ENCODE measurements at places on chromosomes 3 and 15.

DNA sequence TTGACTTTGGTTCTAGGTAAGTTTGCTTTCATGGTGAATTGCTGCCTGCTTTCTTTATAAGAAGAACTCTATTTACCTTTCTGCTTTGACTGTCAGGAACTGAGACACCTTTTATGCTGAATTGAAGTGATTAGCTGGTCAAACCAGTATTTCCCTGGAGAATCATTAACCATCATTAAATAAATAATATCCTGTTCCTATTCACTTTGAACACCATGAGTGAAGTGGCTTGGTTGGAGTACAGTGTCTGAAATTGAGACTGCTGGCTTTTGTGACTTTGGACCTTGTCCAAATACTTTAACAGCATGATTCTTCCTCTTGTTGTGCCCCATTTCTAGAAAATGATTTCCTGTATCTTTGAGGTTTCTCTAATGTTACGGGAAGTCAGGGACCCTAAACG, 5.6 kb upstream of the TMEM62 start:
- DNase-seq, result no peak

GRCh38 chr3:186605561-186606545, 7.0 kb upstream of the AHSG start:
- DNase-seq, result no peak

DNA sequence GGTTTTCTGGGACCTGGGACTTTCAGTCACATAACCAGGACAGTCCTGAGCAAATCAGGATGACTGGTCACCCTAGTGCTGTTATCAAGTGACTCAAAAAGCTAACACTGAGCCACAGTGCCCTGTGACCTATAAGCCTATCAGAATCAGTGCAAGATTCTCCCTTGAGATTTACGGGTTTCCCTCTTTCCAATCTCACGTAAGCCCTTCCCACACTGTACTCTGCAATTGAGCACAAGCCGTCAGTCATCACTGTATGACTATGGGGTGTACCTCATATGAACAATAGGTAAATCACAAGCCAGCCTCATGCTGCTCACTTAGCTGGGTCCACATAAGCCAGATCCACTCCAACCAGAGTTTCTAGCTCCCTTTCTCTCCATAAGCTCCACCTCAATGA, 21.0 kb upstream of the CLDN18 start:
- no peak for DNase-seq

- DNase-seq, result peak; percentile 28
Observed at GRCh38 chr3:127671523-127672428, 976 bp upstream of the ABTB1 start.

GRCh38 chr3:114314282-114314681, 20.5 kb downstream of the TIGIT start:
- DNase-seq, result no peak

GRCh38 chr15:93033434-93034045, 55.5 kb downstream of the RGMA start:
- DNase-seq, result no peak

DNA sequence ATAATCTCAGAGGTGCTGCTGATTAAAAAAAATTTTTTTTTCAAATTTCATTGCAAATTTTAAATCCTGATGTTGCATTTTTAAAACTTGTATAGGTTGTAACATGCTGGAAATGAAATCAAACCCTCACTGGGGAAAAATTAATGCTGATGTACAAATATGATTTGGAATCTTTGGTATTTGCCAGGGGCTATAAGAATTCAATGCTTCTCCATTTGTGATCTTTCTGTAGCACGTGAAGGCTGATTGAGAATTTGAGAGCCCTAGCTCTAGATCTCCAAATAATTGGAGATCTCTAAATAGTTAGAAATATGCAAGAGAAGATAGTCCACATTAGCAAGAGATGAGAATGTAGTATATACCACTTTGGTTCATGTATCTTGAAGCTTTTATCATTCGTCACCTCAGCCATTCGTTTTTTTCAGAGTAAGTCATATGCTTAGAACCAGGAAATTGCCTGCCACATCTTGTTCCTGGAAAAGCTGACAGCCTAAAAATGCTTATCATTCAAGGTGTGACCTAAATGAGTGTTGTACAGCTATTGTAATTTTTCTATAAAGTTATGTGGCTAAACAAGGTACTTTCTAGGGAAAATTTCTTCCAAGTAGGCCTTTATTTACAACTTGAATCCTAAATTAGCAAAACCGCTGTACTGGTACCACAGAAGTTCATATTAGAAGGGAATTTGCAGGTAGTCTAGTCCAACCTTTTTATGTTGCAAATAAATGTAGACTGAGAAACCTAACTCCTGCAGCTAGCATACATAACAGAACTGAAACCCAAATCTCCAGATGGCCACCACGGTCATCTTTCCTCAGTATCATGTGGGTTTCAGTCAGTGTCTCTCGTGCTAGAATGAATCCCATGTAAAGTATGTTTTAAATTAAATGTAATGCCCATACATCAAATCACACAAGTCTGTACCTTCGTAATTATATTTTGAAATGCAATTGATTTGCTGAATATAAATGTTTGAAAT, 48.5 kb downstream of the FNDC3B start:
- DNase-seq, result no peak

DNA sequence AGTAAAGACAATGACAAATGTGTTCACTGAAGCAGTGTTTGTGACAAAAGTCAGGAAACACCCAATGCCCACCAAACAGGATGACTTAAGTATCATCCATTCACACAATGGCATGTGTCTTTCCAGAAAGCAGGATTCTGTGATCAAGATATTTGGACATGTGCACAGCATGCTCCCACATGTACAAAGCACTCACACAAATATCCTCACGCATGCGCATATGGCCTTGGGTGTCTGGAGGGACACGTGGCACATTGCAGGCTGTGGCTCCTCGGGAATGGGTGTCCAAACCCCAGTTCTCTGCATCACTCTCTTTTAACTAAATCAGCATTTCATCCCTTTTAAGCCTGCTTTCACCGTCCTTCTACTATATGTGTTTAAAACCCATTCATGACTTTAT, 130.5 kb downstream of the KLF13 start:
- no peak for DNase-seq

DNA sequence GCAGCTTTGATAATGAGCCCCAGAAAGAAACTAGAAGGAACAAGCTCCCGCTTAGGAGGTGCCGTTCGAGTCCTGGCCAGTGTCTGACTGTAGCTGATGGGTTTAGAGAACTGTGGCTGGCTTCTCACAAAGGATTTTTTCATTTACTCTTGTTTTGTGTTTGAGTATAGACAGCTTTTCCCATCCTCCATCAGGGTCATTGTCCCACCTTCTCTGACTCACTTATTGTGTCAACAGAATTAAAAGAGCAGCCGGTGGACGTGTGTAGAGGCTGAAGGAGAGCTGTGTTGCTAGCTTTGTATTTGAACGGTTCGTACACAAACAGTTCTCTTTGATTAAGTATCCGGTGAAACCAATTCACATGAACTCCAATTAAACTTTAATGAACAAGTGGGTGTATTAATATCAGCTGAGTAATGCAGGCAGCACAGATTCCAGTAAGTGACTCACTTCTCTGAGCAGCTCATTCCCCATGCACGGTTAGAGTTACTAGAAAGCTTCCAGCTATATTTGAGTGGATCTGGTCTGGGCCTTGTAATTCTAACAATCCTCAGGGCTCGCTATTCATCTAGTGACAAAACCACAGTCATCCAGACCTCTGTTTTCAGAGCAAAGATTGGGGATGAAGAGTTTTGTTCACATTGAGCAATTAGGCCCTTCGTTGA, 141.0 kb downstream of the LPP start:
- no peak for DNase-seq

GRCh38 chr3:10506696-10507095, 1.3 kb upstream of the ATP2B2 start:
- DNase-seq, result no peak

DNA sequence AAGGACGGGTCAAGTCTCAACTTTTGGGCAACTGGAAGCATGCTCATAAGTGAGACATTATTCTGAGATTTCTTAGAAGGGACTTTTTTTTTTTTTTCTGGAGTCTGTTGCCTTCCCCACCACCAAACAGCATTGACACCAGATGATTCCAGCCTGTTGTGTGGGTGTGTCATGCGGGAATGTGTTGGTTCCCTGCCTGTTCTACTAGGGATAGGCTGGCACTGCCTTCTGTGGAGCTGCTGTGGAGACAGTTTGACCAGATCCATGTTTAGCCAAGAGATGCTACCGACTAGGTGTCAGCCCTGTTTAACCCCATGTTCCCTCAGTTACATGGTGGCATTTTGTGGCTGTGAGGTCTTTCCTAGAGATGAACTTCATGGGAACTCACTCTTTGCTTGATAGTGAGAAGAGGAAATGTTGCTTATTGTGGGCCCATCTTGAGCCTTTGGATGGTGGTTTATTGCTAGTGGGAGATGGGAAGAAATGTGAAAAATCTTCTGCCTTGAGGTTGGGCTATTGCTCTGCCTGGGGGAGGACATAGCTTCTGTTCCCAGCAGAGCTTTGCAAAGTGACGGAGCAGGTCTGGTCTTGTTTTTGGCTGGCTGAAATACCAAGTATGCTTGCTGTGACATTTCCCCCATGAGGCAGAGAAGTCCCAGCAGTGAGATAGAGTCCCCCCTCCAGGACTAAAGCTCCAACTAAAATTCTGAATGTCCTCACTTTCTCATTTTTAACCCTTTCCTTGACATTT, 31.3 kb downstream of the TRAK1 start:
- no peak for DNase-seq

GRCh38 chr3:71709908-71710511, 15.2 kb downstream of the EIF4E3 start:
- no peak for DNase-seq

- DNase-seq, result no peak
Observed at GRCh38 chr15:84702961-84703482, 12.9 kb downstream of the SEC11A start.

DNA sequence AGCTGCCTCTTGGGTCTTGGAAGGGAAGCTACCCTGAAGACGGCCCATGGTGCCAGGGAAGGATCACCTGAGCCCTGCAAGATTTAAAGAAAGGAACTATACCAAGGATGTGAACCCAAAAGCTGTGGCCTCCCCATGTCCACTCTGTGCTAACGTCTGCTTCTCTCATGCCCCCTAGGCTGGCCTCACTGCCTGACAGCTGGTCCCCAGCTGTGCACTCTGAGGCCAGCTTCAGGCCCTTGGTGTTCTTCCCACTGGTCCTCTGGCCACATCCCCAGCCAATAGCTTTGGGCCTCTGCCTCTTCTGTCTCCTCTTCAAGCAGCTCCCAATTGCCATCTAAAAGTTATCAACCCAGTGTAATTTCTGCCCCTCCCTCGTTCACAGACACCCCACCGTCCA, 5.2 kb upstream of the LRRK1 start:
- no peak for DNase-seq

- DNase-seq, result no peak
Observed at GRCh38 chr15:31149088-31149505, 47.6 kb upstream of the TRPM1 start.

DNA sequence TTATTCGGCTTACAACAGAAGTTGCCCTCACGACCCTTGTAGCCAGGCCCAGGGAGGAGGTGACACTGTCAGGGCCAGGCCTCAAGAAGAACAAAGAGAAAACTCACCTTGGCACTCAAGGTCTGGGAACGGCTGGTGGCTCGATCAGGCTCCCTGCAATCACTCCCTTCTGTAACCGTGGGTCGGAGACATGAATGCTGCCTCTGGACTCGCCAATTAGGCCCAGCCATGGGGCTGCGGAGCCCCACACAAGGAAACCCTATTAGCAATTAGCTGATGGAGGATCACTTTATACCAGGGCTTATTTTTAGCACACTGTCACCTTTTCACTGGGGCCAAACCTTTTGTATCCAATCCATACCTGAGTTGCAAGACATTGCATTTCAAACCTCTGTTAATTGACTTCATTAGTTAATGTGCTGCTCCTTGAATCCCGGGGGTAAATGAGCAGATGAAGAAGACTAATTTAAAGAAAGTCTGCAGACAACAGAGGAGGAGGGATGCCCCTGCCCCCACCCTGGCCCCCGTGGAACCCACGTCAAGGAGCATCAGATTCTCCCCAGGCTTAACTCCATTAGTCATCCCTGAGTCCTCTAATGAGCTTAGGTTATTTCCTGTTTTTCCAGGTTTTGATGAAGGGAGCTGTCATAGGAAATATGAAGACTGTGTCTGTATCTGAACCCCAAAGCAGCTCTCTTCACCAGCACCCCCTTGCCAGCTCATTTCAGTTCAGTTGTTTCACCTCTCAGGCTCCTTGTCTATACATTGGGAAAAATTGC, 255.3 kb downstream of the RORA start:
- DNase-seq, result no peak

GRCh38 chr15:52521682-52522081, 7.0 kb downstream of the MYO5A start:
- no peak for DNase-seq

DNA sequence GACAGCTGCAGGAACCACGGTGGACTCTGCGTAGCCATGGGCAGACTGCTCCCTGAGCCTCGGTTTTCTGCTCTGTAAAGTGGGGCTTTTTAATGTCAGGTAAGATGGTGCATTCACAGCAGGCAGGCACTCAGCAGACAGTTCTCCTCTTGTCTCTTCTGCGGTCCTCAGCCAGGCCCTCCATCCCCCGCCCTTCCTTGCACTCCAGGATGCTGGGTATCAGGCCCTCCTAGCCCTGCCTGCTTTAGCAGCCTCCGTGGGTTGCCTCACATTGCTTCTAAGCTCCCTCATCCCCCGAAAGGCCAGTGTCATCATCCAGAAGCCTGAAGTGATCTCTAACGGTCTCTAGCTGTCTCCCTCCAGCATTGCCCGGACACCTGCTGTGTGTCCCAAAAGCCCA, 115.7 kb downstream of the WNT7A start:
- no peak for DNase-seq

DNA sequence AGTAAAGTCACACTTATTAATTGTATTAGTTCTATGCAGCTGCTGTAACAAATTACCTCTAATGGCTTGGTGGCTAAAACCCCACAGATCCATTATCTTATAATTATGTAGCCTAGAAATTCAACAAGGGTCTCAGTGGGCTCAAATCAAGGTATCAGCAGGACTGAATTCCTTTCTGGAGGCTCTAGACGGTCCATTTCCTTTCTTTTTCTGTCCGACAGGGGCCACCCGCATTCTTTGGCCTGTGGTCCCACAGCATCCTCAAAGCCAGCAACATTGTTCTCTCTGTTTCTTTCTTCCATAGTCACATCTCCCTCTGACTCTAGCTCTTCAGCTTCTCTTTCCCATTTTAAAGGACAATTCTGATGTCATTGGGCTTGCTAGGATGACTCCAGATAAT, 276.3 kb upstream of the ZNF717 start:
- no peak for DNase-seq

DNA sequence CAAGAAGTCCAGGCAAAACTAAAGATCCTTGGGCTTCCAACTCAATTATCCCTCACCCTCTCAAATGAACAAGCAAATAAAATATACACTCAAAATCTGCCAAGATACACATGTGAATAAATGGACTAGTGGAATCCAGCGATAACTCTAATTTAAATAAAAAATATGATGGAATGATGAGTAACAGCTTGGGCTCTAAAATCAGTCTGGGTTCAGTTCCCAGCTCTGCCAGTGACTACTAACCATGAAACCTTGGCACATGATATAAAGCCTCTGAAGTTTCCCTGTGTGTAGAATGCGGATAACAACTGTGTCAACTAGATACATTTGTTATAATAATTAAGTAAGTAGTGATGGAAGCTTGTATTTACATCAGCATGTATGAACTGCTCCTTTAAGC, 81.3 kb downstream of the CADPS start:
- DNase-seq, result no peak
